Peyer's patch (tissue), 4 donors: ENCODE measurements at places on chromosomes 12 and 14. TPM values are rescaled to one million over a fixed set of nuclear protein-coding genes. Genes with fewer than 3 reads are reported as not detected.

The NTS gene
- not detected for total RNA-seq

The TCL1B gene
- not detected for total RNA-seq

The SLC38A4 gene
- total RNA-seq: 18.6 TPM

- DNase-seq: no peak
These were observed 12.0 kb upstream of the TMED2 start for GRCh38 chr12:123572391-123572790.

- DNase-seq: no peak
These were observed 1473.7 kb downstream of the AACS start for GRCh38 chr12:126538888-126539287.

GRCh38 chr12:21608196-21608595 lies 3.5 kb upstream of the GYS2 start:
- no peak for DNase-seq

DNA sequence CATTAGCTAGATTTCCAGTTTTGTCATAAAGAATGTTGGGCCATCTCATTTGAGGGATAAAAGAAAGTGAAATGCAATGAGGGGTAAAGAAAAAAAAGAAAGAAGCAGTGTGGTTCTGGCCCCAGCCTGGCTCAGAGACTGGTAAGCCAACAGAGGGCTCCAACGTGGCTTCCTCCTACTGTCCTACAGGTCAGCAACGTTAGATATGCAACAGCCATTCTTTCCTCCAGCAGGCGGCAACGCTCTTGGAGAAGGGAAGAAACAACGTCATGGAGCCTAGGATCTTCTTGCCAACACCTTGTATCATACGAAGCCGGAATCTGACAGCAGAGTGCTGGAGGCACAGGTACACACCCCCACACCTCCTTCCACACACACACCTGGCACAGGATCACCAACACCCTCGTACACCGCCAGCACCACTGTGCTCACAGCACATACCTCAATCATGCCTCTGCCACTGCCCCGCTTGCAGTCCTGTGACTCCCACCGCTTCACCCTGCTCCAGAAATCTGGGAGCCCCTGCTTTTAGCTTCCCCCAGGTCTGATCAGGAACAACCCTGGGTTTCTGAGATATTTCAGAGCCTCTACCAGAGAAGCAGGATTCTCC lies 102.8 kb downstream of the RPAP3 start:
- DNase-seq: no peak

GRCh38 chr14:95250140-95250769 lies 69.5 kb downstream of the CLMN start:
- no peak for DNase-seq

DNA sequence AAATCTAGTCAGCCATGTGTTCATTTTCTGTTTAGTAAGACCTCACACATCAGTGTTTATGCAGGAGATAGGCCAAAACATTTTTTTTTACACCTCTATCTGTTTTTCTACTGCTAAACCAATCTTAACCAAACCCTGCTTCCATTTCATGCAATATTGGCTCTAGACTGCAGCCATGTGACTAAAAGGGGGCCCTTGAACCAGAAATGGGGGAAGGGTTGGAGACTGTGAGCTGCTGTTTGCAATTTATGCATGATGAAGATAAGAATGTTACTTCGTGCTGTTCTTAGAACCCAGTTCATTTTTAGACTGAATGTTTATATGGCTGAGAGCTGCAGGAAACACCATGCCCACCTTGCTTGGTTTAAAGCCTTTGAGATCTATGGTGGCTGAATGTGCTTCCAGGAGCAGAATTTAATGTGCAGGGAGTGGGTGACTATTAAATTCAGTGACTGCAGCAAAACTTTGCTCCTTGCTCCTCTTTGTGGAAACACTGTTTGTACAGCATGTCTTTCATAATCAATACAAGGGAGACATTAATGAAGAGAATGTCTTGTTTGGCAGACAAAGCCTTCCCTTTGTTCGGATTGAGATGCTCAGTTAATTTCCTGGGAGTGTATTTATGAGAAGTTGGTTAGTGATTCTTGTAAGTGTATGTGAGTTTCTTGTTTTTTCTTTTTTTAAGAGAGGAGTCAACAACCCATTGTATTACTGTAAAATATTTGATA lies 53.6 kb downstream of the CHST11 start:
- no peak for DNase-seq

DNA sequence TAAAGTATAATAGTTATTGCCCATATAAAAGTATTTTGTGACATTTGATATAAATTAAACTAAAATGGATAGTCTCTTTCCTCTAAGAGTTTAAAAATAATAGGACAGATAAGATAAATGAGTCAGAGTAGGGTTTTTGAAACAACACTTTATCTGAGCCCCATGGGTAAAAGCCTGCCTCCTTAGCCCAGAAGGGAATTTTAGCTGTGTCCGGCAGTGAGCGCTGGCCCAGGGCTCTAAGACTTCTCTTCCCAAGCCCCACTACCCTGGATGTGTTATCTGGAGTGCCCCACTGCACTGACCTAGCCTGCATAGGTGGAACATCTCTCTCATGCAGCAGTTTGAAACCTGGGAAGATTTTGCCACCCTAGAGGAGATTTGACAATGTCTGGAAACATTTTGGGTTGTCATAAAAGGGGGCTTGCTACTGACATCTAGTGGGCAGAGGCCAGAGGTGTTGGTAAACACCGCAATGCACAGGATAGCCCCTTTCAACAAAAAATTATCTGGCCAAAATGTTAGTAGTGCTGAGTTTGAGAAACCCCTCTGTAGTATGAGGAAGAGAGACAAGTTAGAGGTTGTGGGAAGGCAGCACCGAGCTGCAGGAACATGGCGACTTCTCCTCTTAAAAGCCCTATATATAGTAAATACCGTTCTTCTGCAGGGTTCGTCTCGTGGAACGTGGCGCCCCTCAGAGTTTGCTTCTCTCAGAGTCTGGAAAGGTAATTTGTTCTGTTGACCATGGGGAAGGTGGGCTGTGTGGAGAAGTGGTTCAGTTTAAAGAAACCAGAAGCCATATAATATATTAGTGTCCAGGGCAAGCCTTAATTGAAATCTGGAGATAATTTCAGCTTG lies 29.3 kb upstream of the ATF1 start:
- no peak for DNase-seq

DNA sequence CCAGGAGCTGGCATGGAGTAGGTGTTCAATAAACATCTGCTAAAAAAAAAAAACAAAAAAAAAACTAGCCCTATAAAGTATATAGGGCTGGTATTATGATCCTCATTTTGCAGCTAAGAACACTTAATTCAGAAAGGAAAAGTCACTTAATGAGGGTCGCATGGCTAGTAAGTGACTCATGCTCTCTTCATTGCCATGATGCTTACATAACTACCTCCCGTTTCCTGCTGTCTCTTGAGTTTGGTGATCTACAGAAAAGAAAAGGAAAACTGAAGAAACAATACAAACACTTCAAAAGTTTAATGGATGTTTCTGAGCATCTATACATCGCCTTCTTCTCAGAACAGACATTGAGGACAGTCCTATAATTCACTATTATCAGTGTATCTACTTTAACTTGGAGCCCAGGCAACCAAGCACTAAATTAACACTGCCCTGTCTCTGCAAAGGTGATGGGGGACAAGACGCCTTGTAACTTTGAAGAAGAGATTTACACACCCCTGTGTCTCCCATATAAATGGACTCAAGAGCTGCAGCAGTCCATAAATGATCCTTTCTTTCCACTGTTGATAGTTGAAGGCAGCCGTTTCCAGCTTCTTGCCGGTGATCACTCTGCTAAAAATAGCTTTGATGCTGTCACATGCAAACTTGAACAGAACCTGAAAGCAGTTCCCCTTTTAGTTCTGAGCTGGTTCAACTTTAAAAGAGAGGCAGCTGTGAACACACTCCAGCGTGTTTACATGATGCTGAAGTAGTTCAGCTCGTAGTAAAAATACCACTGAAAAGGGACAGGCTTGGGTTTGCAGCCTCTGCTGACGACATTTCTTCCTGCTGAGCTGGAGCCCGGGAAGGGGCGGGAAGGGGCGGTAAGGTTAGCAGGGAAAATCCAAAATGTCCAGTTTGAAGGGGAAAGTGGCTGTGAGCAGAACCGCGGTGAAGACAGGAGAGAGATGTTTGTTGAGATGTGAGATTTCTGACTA lies 113.3 kb downstream of the FOXN3 start:
- peak; percentile 60 for DNase-seq

DNA sequence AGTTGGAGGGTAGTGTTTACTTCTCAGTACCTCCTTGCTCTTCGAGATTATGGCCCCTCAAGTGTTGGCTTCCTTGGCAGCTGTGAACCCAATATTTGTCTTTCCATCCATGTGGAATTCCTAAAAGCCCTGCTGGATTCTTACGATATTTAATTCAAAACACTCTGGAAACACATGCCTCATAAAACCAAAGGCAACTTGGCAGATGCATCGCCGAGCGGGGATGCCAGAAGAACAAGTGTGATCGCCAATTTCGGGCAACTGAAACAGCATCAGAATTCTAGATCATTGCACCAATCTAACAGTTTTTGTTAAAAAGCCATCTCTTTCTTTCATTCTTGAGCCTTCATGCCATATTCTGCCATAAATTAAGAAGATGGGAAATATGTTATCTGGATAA lies 934.4 kb downstream of the AACS start:
- DNase-seq: no peak

DNA sequence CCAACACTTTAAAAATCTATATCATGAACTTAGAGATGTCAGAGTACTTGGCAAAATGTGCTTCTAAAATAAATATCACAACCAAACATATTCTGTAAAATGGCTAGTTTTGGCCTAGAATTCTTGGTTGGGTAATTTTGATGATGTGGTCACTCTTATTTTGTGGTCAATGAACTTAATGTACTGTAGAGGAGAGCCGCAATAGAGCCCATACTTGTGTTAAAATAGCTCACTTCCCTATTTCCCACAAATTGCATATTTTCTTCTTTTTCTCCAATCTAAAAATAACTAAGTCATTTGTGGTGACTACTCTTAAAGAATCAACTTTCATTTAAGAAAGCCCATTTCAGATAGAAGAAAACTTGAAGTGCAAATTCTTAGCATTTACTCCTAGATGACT lies 619.4 kb downstream of the CCER1 start:
- no peak for DNase-seq

- peak; percentile 50 for DNase-seq
These were observed 146.4 kb upstream of the ARID2 start for GRCh38 chr12:45582986-45583659.

DNA sequence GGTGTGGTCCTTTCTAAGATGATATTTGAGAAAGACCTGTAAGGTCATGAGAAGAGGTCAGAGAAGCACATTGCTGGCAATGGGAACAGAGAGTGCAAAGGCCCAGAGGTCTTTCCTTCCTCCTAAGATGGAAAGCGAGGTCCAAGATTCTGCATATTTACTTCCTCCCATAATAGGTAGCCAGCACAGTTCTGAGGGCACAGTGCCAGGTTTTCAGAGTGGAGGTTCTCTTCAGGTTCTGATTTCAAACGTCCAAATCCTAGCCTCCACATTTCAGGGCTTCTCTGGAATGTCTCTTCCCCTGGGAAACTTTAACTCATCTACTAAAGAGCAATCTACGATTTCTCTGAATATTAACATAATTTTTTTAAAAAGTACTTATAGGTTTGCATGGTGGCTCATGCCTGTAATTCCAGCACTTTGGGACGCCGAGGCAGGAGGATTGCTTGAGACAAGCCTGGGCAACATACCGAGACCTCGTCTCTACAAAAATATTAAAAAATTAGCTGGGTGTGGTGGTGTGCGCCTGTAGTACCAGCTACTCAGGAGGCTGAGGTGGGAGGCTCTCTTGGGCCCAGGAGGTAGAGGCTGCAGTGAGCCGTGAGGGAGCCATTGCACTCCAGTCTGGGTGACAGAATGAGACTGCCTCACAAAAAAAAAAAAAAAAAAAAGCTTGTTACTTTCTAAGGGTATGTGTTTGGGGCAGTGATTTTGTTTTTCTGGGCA lies 526 bp upstream of the MRPL42 start:
- no peak for DNase-seq

DNA sequence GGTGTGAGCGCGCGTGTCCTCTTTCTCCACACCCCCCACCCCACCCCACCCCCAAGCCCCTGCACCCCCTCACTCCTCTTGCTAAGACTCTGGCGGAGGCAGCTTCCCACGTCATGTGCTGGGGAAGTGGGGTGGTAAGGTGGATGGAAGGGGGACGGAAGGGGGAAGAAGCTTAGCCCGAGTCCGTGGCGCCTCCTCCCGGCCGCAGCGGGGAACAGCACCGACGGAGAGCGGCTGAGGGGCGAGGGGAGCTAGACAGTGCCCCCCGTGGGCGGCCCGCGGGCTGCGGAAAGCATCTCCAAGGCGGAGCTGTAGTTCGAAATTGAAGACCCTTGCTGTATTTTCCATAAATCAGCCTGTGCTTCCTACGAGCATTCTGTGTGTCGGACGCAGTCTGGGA lies 588 bp upstream of the GRIN2B start:
- no peak for DNase-seq

- DNase-seq: no peak
These were observed 22.2 kb downstream of the SUDS3 start for GRCh38 chr12:118398524-118398923.

DNA sequence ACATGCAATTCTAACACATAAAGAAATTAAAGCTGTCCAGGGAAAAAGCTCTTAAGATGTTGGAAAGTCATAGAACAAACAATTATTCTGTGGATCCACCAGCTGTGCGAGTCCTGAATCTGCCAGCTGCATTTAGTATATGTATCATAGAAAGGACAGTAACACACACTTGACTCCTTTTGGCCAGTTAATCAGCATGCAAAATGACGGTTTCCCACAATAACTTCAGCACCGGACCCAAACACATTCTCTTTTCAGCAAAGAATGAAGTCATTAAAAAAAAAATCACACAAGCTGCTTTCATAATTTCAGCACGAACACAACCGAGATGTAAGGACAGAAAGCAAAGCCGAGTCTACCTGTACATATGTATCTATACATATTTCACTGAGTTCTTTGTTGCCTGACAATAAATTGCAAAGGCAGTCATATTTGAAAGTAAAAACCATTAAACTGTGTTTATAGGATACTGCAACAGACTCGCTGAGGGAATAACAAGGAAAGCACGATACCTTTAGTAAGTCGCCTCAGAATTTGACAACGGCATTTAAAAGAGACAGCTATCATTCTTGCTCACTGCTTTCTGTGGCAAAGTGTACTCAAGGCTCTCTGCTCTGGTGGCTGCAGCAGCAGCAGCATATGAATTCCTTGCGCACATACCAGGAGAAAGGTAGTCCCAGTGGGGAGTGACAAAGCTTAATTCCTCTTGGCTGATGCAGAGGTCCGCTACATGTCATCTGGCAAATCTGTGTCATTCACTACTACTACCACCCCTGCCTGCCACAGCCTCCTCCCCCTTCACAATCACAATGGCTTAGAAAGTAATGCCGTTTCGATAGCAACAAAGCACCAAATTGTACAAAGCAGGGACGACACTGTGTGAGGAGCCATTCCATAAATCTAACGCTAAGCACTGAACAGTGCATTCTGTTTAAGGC lies at the start of gene GRIP1:
GRIP1 (minus strand) TSS at position 739 of the 938 bp plus-strand sequence; CDS start at position 567, 172 bp downstream.
- DNase-seq: no peak

DNA sequence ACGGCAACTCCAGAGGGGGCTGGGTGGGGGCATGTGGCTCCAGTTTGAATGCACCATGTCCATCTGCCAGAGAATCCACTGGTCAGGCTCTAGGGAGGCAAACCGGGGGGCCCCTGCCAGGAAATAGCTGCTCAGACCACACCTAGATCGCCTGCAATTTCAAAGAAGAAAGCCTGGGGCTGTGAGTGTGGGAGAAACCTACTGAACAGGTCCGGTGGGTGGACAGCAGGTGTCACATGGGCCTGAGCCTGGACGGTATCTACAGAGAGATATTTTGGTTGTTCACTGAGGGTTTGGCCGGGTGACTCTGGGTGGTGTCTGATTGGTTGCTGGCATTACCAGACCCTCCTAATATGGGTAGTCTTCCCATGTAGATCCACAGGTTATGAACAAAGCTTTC lies 32.0 kb downstream of the DAO start:
- no peak for DNase-seq

- DNase-seq: no peak
These were observed 2.9 kb downstream of the TNFRSF1A start for GRCh38 chr12:6338955-6339354.
